ENCODE measurements at places on chromosomes 5 and 9.

DNA sequence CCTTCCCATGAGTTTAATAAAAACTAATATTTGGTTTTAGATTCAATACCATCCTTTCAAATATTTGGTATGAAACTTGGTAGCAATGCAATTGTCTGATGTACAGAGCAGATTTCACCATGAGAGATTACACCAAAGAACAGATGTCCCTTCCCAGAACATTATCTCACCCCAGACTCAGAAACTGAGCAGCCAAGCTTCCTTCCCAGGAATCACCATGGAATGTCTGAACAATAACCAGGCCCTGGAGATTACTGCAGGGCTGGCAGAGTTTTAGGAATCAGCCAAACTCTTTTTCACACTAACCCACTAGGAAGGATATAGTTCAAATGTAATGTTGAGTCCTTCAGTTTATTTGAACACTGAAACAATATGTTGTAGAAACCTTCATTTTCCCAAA is 23.9 kb downstream of the CLTA start:
- no peak for DNase-seq
- H3K27me3 ChIP-seq, result no peaks in the 10 kb centered on the region
- H3K4me1 ChIP-seq, result peaks cover 22% of the 10 kb centered on the region
- H3K4me3 ChIP-seq, result no peak overlapping the region

GRCh38 chr5:74916831-74917710 is 50.9 kb upstream of the FAM169A start:
- H3K27ac ChIP-seq, result no peak overlapping the region
- no peak for DNase-seq
- H3K36me3 ChIP-seq, result no peaks in the 10 kb centered on the region

GRCh38 chr5:100772548-100772947 is 130.5 kb downstream of the ST8SIA4 start:
- no peak overlapping the region for H3K4me3 ChIP-seq
- DNase-seq, result no peak
- no peak overlapping the region for H3K27ac ChIP-seq
- H3K27me3 ChIP-seq, result no peaks in the 10 kb centered on the region
- no peaks in the 10 kb centered on the region for H3K36me3 ChIP-seq

- H3K27me3 ChIP-seq, result no peaks in the 10 kb centered on the region
- no peak for DNase-seq
- H3K4me1 ChIP-seq, result no peaks in the 10 kb centered on the region
- H3K36me3 ChIP-seq, result no peaks in the 10 kb centered on the region
- H3K27ac ChIP-seq, result no peak overlapping the region
- no peak overlapping the region for H3K4me3 ChIP-seq
Measured at GRCh38 chr5:152403046-152403445, 2.0 kb downstream of the NMUR2 start.

- no peaks in the 10 kb centered on the region for H3K27me3 ChIP-seq
- H3K27ac ChIP-seq, result no peak overlapping the region
- no peaks in the 10 kb centered on the region for H3K36me3 ChIP-seq
- H3K4me1 ChIP-seq, result no peaks in the 10 kb centered on the region
- DNase-seq, result no peak
Measured at GRCh38 chr5:167533814-167534795, 757.3 kb upstream of the WWC1 start.

DNA sequence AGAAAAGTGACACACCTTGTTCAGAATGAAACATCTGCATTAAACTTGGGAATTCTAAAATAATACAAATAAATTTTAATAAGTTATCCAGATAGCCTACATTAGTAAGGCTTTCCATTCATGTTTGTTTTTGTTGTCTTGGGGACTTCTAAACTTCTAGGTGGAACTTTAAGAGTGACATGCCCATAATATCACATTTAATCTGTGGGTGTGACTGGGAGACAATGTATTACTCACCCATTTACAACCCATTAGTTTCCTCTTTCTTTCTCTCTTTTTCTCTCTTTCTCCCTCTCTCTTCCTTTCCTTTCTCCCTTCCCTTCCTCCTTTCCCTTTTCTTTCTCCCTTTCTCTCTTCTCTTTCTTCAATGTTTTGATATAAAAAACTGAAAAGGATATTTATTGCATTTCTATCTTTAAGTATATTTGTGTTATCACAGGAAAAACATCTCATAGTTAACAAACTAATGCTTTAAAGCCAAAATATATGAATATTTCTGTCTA is 12.5 kb upstream of the PTGER4 start:
- H3K36me3 ChIP-seq, result no peaks in the 10 kb centered on the region
- no peak overlapping the region for H3K27ac ChIP-seq
- no peak for DNase-seq
- no peak overlapping the region for H3K4me3 ChIP-seq
- peaks cover 20% of the 10 kb centered on the region for H3K4me1 ChIP-seq
- H3K27me3 ChIP-seq, result no peaks in the 10 kb centered on the region

DNA sequence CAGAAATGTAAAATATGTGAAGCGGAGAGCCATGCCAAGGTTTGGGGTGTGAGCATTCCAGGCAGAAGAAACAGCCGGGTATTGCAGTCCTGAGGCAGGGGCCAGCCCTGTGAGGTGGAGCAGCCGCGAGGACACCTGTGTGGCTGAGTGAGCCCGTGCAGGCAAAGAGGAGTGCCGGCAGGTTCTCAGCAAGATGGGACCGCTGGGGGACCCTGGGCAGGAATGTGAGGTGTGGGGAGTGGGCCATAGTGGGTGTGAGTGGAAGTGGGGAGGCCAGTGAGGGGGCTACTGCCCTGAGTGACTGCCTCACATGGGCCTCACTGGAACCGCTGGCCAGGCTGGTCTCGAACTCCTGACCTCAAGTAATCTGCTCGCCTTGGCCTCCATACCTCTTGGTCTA is 8.1 kb upstream of the PRR7 start:
- no peak overlapping the region for H3K27ac ChIP-seq
- no peak overlapping the region for H3K4me3 ChIP-seq
- H3K27me3 ChIP-seq, result no peaks in the 10 kb centered on the region
- H3K36me3 ChIP-seq, result peaks cover 70% of the 10 kb centered on the region
- DNase-seq, result no peak

GRCh38 chr9:100486479-100487176 is 13.7 kb downstream of the TMEFF1 start:
- no peak overlapping the region for H3K27ac ChIP-seq
- no peaks in the 10 kb centered on the region for H3K4me1 ChIP-seq
- no peaks in the 10 kb centered on the region for H3K27me3 ChIP-seq

- no peak for DNase-seq
- no peak overlapping the region for H3K27ac ChIP-seq
- no peaks in the 10 kb centered on the region for H3K4me1 ChIP-seq
- no peaks in the 10 kb centered on the region for H3K36me3 ChIP-seq
Measured at GRCh38 chr5:168773226-168773625, 194.1 kb upstream of the PANK3 start.

GRCh38 chr5:9009931-9010651 is 535.8 kb downstream of the SEMA5A start:
- no peak overlapping the region for H3K4me3 ChIP-seq
- DNase-seq, result no peak
- H3K27ac ChIP-seq, result no peak overlapping the region
- H3K36me3 ChIP-seq, result no peaks in the 10 kb centered on the region
- H3K4me1 ChIP-seq, result no peaks in the 10 kb centered on the region
- H3K27me3 ChIP-seq, result no peaks in the 10 kb centered on the region

DNA sequence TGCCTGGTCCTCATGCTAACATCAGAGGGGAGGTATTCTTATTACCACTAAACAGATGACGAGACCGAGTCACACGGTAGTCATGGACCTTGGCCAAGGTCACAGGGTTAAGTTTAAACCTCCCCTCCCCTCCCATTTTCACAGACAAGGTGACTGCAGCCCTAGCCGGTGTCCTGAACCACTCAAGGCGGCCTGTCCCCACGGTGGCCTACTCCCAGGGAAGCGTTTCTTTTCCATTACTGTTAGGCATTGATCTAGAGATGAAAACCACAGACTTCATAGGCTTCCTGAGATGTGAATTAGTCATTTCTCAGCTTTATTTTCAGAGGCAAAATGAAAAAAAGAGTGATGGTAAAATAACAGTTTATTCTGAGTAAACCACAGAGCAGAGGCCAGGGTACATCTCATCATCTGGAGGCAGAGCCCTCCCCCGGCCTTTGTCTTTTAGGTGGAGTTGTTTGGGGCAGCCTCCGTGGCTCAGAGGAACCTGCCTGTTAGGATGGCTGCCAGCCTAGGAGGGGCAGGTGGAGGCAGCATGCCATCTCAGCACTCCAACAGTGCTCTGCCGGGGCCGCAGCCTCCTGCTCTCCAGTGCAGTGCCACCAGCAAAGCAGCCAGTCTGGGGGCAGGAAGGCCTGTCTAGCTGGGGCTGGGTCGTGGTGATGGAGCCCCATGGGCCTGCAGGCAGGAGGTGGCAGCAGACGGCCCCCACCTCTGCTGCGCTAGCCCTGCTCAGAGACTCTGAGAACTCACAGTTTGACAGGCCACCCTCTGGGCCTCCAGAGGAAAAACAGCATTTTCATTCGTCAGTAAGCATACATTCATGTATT is 71.2 kb downstream of the RAPGEF1 start:
- DNase-seq, result peak; percentile 48
- H3K27me3 ChIP-seq, result no peaks in the 10 kb centered on the region
- H3K36me3 ChIP-seq, result no peaks in the 10 kb centered on the region

DNA sequence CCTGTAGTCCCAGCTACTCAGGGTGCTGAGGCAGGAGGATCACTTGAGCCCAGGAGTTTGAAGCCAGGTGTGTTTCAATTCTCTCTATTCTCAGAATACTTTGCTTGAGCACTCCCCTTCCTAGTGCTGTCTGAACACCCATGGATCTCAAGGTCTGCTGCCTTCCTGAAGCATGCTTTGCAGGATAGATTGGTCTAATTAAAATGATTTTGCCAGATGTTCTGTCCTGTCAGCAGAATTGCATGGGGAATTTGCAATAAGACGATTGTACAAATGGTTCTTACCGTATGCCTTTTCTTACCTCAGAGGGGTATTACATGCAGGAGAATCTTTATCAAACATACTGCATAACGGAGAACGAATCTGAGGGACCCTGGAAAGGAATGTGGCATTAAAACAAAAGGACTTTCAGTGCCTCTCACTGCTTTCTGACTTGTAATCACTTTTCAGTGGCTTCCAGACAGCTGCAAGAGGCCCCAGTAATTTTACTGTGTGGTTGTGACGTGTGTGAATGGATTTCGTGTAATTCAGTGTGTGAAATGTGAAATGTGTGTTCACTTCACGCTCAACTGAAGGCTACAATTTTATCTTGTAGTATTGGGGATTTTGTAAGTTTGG is 587.2 kb upstream of the SEMA6A start:
- no peak overlapping the region for H3K27ac ChIP-seq
- no peak for DNase-seq
- no peaks in the 10 kb centered on the region for H3K27me3 ChIP-seq
- H3K4me3 ChIP-seq, result no peak overlapping the region
- H3K4me1 ChIP-seq, result no peaks in the 10 kb centered on the region

DNA sequence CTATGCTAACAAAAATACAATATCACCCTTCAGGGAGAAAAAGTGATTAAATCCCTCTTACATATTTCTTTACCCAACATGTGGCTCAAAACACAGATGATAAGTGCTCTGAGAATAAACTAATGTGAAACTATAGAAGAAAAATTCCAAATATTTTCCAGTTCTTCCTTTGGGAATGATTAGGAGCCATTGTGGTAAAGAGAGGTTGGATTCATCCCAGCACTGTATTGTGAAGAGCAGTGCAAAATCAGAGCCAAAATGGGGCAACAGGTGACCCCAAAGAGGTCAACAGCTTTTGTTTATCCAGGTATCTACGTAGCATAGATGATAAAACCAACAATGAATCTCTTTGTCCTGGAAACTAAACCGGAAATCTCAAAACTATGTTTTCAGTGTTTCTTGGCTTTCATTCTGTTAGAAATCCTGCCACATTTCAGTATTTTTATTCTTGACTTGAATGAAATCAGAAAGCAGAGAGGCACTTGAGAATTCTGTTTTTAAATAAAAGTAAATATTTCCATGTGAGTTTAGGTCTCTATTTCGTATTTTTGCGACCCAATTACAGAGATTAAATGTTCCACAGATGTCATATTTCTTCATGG is 120.4 kb upstream of the FST start:
- H3K27ac ChIP-seq, result no peak overlapping the region
- no peak overlapping the region for H3K4me3 ChIP-seq
- no peaks in the 10 kb centered on the region for H3K36me3 ChIP-seq
- no peak for DNase-seq
- no peaks in the 10 kb centered on the region for H3K4me1 ChIP-seq

DNA sequence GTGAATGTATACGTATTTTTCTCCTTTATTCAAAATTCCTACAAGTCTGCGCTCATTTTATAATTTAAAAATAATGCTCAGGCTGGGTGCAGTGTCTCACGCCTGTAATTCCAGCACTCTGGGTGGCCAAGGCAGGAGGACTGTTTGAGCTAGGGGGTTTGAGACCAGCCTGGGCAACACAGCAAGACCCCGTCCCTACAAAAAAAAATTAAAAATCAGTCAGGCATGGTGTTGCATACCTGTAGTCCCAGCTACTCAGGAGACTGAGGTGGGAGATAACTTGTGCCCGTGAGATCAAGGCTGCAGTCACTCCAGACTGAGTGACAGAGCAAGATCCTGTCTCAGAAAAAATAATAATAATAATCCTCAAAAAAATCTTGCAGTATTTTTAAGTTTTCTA is 7.8 kb downstream of the UIMC1 start:
- no peak for DNase-seq
- no peak overlapping the region for H3K27ac ChIP-seq
- H3K4me3 ChIP-seq, result no peak overlapping the region
- H3K27me3 ChIP-seq, result no peaks in the 10 kb centered on the region

DNA sequence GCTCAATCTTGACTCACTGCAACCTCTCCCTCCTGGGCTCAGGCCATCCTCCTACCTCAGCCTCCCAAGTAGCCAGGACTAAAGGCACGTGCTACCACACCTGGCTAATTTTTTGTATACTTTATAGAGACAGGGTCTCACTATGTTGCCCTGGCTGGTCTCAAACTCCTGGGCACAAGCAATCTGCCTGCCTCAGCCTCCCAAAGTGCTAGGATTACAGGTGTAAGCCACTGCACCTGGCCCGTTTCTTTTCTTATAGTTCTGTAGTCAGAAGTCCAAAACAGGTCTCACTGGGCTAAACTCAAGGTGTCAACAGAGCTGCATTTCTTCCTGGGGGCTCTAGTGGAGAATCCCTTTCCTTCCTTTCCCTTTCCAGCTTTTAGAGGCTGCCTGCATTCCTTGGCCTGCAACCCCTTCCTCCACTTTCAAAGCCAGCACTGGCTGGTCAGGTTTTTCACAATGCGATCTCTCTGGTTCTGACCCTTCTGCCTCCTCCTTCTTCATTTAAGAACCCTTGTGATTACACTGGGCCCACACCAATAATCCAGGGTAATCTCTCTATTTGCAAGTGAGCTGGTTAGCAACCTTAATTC is 16.3 kb downstream of the IRF1 start:
- H3K4me1 ChIP-seq, result peaks cover 89% of the 10 kb centered on the region
- no peak overlapping the region for H3K4me3 ChIP-seq
- no peaks in the 10 kb centered on the region for H3K27me3 ChIP-seq
- DNase-seq, result peak; percentile 33
- H3K27ac ChIP-seq, result peak overlapping the region; percentile 62

Data from CD8-positive, alpha-beta memory T cell (primary cell).